ENCODE measurements at places on chromosomes 11 and 22.

GRCh38 chr11:110373051-110373702, 56.6 kb upstream of the FDX1 start:
- peak; percentile 54 for DNase-seq

- no peak for DNase-seq
Observed at GRCh38 chr22:20977019-20977418, 5.1 kb upstream of the LZTR1 start.

DNA sequence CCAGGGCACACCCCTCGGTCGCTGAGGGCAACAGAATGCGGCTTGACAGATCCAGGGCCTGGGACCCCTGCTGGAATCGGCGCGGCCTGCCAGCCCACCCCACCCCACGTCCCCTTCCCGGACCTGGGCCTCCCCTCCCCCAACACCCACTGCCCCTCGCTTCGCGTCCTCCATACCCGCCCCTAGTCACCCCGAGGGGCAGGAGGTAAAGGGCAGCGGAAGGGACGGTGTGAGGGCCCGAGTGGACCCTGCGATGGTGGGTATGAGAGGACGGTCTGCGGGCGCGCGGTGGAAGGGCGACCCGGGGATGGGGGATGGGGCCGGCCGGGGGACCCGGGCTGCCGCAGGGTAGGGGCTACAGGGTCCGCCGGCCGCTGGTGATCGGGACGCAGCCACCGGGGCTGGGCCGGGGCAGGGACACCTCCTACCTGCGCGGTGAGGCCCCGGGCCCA, 311 bp downstream of the APBB1 start:
- peak; percentile 48 for DNase-seq

GRCh38 chr11:12680246-12680939, 6.2 kb downstream of the TEAD1 start:
- DNase-seq = no peak

GRCh38 chr11:16335236-16335962, 20.9 kb downstream of the SOX6 start:
- DNase-seq = no peak

DNA sequence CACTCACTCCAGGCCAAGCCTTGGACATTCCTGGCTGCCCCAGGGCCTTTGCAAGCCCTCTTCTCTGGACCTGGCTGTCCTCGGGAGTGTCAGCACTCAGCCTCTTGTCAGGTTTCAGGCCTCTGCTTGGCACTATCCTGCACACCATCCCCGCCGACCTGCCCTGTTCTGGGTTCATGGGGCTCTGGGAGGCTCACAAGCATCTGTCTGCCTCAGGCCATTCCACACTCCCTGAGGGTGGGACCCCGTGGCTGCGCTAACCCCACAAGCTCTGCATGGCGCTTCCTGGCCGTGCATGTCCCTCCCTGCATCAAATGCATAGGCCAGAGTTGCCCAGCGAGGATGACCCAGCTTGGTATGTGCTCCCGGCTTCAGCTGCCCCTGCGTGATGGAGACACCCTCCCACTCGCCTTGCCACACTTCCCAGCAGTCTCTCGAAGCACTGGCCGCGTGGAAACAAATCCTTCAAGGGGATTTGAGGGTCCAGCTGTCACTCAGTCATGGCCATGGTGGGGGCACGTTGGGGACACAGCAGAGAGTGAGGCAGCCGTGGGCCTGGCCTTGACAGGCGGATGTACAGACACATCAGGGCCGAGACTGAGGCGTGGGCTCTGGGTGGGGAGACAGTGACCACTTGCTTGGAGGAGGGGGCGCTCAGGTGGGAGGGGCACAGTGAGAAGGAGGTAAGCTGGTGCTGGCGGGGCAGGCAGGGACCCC, 87.3 kb downstream of the KCNQ1 start:
- DNase-seq = no peak

All from activated T-cell treated with anti-CD3 and anti-CD28 coated beads, Interleukin-2, amount 50 U/mL, for 48 hours (primary cell).